Astrocyte of the spinal cord (primary cell): ENCODE measurements at places on chromosomes 4 and X.

GRCh38 chr4:148330724-148331123, 111.5 kb downstream of the NR3C2 start:
- no peak for DNase-seq

GRCh38 chr4:180060159-180060889, 2182.9 kb upstream of the TENM3 start:
- DNase-seq = peak; percentile 52

DNA sequence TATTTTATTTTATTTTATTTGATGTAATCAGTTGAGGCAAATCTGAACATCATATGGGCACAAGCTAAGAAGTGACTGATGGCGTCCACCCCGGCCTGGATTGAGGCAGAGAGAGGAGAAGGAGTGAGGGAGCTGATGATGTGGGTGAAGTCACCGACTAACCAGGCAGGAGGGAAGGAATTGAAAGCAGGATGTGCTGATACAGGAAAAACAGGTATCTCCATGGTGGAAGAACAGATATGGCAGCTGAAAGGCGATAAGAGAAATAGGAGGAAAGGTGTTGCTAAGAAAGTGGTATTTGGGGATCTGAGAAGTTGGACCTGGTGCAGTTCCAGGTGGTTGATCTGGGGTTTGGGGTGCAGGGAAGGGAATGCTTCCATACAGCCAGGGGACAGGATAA, 37.6 kb upstream of the GYPB start:
- DNase-seq = no peak

DNA sequence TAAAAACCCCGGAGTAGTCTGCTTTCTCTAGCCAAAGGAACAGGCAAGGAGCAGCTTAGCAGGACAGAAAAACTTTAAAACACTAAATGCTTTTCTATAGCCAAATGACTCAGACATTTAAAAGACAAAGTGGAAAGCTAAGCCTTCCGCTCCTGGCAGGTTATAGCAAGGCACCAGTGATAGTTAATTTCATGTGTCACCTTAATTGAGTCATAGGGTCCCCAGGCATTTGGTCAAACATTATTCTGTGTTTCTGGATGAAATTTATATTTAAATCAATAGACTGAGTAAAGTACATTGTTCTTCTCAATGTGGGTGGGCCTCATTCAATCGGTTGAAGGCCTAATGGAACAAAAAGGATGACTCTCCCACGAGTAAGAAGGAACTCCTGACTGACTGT, 885.7 kb upstream of the ADGRL3 start:
- peak; percentile 16 for DNase-seq

DNA sequence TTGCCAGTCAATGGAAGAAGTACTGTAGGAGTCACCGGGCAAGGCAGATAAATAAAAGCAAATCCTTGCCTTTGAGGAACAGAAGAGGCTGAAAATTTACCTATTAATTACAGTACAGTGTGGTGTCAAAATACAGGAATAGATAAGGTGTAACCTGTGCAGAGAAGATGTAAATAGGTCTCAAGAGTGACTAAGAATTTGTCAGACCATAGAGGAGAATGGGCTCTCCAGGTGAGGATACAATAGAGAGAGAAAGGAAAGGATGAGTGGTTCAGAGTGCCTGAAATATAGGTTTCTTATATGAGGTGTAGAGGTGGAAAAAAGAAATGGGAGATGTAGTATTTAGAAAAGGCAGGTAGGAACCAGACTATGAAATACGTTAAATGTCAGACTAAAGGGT, 801 bp upstream of the ZC4H2 start:
- DNase-seq = no peak
